ENCODE measurements at places on chromosomes 16 and 17.

DNA sequence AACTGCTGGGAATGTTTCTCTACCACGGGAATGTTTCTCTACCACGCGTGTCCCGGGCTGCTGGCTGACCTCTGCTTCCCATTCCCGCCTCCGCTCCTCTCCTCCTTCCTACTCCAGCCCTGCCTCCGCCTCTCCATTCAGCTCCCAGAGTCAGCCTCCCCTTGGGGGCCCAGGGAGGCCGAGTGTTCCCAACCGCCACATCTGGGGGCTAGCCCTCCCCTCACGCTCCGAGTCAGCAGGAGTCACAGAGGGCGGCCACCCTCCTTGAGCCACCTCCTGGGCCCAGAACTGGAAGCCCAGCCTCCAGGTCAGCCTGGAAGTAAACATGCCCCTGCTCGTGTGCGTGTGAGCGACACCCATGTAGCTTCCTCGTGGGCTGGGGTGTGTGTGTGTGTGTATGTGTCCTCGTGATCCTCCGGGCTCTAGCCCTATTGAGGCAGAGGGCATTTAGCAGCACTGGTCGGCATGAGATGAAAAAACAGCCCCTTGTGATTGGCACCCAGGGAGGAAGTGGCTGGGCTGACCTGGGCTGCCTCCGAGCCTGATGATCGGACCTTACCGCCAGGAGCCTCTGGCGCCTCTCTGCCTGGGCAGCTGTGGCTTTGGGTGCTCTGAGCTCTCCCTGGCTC lies 7.3 kb downstream of the CYGB start:
- no peak for DNase-seq

GRCh38 chr16:49353680-49354079 lies 19.9 kb upstream of the C16orf78 start:
- DNase-seq: no peak

- DNase-seq: no peak
Measured at GRCh38 chr16:91484-91883, 13.5 kb downstream of the MPG start.

DNA sequence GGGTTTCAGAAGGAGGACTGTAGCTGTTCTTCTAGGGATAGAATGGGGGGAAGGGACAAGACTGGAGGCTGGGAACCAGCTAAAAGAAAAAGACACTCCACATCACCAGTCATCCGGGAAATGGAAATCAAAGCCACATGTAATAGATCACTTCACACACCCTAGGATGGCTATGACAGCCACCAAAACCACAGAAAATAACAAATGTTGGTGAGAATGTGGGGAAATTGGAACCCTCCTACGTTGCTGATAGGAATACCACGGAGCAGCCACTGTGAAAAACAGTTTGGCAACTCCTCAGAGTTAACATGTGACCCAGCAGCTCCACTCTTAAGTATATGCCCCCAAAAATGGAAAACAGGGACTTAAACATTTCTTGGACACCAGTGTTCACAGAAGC lies 2.3 kb downstream of the TLE7 start:
- no peak for DNase-seq

- DNase-seq: no peak
Measured at GRCh38 chr17:56824503-56824902, 9.2 kb downstream of the C17orf67 start.

GRCh38 chr17:72614871-72615626 lies 477.4 kb downstream of the SLC39A11 start:
- no peak for DNase-seq

- DNase-seq: no peak
Measured at GRCh38 chr17:13154930-13155329, 137.1 kb upstream of the ELAC2 start.

- no peak for DNase-seq
Measured at GRCh38 chr16:87538594-87538993, 45.8 kb upstream of the ZCCHC14 start.

DNA sequence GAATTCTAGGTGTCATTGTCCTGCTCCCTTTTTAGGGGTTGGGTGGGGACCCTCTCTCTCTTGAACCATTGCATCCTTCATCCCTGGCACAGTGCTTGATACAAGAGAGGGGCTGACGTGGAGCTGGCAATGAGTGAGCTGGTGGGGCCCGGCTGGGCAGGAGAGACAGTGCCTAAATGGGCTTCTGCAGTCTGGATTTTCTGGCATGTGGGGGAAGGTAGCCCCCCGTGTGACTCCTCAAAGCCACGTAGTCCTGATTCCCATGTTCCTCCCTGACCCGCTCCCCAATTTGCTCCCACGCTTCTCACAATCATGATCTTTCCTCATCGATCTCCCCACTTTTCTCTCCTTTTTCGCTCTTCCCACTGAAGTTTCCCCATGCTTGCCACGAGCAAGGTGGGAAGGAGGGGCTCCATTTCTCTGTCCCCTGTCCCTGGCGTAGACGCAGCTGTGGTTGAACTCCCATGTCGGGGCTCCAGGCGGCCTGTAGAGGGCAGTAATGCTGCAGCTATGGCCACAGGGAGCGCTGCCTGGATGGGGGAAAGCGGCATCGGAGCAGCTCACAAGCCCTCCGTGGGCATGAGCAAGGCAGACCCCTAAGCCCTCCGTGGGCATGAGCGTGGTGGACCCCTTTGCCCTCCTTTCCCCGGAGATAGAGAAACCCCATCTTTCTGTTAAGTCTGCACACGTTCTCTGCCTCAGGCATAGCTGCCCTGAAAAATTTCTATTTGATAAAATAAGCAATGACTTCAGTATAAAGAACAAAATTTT lies 47.5 kb downstream of the HAPSTR1 start:
- peak; percentile 80 for DNase-seq

- DNase-seq: no peak
Measured at GRCh38 chr17:34773036-34773435, 188.2 kb downstream of the CCT6B start.

- no peak for DNase-seq
Measured at GRCh38 chr16:57413733-57414132, 9.2 kb downstream of the CCL17 start.

DNA sequence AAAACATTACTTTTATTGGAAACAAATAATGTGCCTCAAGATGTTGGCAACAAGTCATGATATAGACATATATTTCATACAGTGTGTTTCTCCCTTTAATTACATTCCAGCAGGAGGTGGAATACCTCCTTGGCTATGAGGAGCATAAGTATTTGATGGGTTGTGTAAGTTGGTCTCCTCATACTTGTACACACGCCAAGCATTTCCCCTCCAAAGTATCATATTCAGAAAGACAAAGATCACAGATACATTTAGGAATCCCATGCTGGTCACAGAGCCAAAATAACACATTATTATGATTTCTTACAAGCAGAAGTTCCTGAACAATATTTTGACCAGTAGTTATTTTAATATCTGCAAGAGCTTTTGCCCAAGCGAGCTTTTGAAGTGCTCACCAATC lies 57.8 kb downstream of the WSB1 start:
- no peak for DNase-seq

DNA sequence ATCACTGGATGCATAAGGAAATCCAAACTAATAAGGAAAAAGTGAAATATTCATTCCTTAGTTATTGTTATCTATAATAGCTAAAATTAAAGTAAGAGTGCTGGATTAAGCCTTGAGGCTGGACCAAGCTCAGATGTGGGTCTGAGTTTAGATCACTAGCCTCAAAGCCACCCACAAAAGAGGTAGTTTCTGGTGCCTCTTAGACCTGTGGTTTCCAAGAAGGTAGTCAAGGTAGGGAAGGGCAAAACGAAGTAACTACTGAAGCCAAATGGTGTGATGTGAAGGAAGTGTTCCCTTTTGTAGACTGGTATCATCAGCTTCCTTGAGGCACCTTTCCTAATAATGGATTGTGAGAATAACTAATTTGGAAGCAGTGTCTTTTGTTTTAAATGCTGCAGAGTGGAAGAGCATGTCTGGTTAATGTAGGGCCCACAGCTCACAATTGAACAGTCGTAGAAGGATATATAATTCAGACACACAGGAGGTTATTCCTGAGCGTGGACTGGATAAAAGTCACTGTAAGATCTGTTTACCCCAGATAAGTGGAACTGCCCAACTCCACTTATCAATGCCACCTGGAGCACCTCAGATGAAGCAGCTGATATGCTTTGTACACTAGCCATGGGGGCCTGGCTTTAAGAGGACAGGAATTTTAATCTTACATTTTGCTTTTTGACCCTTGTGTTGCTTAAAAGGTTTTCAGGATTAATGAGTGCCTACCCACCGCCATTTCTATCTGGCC lies 31.7 kb upstream of the LCMT1 start:
- no peak for DNase-seq

- DNase-seq: no peak
Measured at GRCh38 chr17:19361944-19362276, 613 bp downstream of the B9D1 start.

GRCh38 chr17:27578718-27579085 lies 52.3 kb upstream of the LGALS9 start:
- DNase-seq: peak; percentile 86

- peak; percentile 70 for DNase-seq
Measured at GRCh38 chr16:58499615-58500351, at the start of gene NDRG4. Gene NDRG4 (plus strand): TSS chr16:58500143. CDS start chr16:58500249, 106 bp downstream.

DNA sequence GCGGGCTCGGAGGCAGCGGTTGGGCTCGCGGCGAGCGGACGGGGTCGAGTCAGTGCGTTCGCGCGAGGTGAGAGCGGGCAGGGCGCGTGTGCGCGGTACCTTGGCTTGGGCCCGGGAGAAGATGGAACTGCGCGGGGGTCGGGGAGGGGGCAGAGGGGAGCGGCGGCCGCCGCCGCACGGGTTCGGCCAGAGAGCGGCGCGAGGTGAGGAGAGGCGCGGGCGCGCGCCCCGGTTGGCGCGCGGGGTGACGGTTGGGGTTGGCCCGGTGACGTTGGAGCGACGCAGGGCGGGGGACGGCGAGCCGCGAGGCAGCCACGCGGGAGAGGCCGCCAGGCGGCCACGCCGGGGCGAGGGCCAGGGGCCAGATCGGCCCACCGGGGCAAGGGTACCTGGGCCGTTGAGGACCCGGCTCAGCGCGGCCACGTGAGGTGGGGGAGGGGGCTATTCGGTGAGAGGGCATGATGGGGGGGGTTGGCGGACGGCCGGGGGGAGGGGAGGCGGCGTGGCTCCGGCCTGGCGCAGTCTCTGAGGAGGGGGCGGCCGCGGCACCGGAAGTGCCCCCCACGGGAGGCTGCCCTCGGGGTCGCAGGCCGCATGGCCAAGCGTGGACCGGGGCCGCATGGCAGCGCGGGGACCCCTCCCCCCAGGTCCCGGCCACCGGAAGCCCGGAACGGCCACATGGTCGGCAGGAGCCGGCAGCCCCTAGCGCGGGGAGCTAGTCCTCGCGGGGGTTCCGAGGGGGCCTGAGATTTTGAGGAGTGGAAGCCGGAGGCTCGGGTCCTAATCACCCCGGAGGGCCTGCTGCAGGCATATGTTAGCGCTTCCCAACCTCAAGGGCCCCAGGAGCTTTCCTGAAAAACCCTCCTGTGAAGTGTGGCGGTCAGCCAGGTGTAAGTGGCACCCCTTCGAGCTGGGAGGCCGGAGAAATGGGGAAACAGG lies 527 bp downstream of the EIF5A start:
- peak; percentile 74 for DNase-seq

DNA sequence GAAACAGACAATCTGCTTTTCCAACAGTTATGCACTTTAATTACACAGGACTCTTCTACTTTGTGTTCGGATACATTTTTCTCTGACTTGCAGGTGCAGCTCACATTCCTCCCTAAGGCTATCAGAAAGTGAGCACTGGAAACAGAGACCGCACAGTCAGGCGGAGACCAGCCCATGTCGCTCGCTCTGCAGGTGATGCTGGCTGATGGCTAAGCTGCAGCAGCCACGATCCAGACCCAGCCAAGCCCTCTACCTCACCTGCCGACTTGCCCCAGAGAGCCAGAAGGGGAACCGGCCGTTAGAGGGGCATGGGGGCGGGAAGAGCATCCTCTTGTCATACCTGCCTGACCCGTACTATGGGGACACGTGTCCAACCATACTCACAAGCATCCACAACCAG lies 33.8 kb downstream of the MAP1LC3B start:
- no peak for DNase-seq

DNA sequence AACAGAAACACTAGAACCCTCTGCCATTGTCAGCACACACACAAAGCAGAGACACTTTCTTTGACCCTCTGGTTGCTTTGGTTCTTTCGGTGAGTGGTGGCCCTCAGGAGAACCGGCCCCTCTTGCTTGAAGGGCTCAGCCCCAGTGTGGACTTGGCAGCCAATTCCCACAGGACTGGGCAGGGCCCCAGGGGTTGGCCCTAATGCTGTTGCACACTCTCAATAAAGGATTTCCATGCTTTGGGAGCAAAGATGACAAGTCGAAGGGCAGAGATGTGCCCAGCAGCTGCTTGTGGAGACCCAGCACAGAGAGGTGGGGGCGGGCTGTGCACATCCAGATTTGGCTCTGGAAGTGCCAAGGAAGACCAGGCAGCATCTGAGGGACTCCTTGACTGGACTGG lies 149.0 kb downstream of the NTN1 start:
- no peak for DNase-seq

DNA sequence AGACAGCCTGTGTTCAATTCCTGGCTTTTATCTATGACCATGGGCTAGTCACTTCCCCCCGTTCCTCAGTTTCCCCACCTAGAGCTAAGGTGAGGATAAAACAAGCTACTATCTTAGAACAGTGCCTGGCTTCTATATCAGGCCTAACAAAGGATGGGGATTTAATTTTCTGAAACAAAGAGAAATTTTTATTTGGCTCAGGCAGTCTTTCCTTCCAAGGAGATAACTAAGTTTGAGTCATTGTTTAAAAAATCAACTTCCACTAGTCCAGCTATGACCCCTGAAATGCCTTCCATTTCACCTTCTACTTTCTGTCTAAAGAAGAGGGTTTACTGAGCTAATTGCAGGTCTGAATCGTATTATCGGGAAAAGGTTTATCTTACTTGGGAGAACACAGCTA lies 99.0 kb downstream of the CMIP start:
- DNase-seq: no peak

- DNase-seq: no peak
Measured at GRCh38 chr17:19290066-19290705, 53.0 kb downstream of the EPN2 start.

DNA sequence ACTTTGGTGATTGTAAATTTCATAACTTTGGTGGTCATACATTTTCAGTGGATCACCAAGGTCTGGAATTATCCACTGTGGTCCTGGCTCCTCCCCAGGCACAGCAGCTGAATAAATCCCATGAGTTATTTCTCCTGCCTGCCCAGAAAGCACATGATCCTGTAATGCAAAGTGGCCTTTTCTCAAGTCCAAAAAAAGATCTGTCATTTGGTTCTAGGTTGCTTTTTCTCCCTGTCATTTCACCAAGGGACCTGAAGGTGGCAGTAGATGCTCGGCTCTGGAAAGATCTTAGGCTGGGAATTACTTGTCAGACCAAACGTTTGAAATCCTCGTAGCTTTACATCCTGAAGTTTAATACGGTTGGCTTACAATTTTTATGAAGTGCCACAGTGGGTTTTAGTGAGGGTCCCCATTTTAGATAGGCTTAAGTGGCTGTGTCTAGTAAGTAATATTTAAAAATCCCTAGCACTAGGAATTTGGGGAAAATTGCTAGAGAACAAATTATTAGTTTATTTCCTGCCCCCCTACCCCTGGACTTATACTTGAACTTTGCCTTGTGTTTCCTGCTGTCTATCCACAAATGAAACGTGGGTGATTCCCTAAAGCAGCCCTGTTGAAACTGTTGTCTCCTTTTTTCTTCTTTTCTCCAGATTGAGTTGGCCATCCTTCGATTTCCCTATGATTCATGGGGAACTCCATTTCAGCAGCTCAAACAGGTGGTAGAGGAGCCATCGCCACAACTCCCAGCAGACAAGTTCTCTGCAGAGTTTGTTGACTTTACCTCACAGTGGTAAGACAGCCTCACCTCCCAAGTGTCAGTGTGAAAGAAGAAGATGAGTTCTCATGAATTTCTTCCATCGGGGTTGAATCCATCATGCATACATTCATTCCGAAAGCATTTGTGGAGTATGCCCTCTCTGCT lies 111.7 kb downstream of the MAP2K6 start:
- no peak for DNase-seq

Data from activated CD8-positive, alpha-beta memory T cell treated with anti-CD3 and anti-CD28 coated beads, Interleukin-2, amount 10 ng/mL, durations not matched to agents 7 days and 5 days (primary cell).